ENCODE measurements at places on chromosomes 1 and 21.

GRCh38 chr1:58802640-58803399 lies 19.0 kb upstream of the JUN start:
- DNase-seq = no peak

DNA sequence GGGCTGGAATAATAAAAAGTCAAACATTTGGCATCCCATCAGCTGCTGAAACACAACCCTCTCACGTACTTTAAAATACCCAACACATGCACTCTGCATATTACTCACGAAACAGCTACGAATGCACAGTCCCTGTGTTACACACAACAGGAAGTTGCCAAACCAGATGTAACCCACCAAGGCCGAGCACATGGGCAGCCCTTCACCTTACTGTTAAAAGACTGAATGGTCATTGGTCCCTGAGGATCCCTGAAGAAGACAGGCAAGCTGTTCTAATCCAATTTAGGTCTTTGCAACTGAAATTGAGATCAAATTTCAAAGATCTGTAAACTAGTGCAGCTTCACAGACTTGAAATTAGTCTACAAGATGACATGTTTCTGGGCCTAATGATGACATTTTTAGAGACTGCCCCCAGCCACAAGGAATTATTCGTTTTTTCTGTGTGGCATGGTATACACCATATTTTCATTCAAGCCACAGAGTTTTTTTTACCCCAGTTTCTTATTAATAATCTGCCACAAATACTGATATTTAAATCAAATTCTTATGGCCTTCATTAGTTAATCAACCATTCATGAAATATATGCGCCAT lies 25.6 kb upstream of the IER5 start:
- no peak for DNase-seq

GRCh38 chr1:68624233-68624632 lies 127.4 kb upstream of the DEPDC1 start:
- no peak for DNase-seq

DNA sequence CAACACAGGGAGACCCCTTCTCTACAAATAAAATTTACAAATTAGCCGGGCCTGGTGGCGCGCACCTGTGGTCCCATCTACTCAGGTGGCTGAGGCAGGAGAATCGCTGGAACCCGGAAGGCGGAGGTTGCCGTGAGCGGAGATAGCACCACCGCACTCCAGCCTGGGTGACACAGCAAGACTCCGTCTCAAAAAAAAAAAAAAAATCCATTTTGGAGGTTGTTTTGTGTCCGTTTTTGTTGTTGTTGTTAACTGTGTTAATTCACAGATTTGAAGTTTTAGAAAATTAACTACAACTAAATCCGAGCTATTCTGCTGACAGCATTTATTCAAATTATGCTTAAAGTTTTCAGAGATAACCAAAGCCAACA lies 618 bp downstream of the CLCC1 start:
- DNase-seq = no peak

DNA sequence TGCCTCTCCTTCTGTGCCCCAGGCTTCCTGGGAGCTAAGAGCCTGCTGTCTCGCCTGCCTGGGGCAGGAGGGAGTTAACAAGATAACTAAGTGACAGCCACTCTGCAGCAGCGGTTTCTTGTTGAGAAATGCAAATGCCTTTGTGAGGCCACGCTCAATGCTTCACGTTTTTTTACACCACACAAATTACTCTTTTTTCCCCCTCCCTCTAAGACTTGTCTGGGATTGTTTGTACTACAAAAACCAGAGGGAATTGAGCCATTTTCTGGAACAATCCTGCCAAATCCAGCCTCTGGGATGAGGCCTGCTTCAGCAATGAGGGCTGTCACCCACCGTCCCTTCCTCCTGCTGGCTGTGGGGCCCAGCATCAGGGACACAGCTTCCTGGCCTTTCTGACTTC lies 119.6 kb downstream of the ACTL8 start:
- no peak for DNase-seq

DNA sequence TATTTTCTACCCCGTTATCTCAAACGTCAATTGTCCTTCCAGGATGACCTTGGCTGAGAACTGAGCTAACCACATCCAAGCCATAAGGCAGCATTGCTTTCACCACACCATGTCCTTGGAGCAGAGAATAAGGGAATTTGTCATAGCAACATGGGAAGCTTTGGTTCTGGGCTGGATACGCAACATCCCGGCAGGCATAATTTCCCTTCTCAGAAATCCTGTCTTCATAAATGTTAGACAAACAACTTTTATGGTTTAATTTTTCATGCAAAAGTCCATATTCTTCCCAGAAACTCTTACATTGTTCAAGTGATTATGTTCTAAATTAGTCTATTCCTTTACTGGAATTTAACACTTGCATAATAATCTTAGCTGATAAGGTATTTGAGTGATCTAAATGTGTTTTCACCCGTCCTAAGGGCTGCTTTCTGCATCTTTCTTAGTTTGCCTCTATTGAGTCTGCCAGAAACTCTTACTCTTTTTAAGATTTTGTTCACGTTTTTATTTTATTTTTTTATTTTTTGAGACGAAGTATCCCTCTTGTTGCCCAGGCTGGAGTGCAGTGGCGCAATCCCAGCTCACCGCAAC lies 51.8 kb downstream of the KCNJ15 start:
- no peak for DNase-seq

DNA sequence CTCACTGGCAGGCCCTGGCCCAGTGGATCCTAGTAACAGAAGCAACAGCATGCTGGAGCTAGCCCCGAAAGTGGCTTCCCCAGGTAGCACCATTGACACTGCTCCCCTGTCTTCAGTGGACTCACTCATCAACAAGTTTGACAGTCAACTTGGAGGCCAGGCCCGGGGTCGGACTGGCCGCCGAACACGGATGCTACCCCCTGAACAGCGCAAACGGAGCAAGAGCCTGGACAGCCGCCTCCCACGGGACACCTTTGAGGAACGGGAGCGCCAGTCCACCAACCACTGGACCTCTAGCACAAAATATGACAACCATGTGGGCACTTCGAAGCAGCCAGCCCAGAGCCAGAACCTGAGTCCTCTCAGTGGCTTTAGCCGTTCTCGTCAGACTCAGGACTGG lies 7.7 kb downstream of the CGN start:
- DNase-seq = no peak

- no peak for DNase-seq
These were observed 43.8 kb upstream of the ERO1B start for GRCh38 chr1:236325567-236325966.

GRCh38 chr1:87956072-87956471 lies 627.4 kb downstream of the LMO4 start:
- DNase-seq = no peak

DNA sequence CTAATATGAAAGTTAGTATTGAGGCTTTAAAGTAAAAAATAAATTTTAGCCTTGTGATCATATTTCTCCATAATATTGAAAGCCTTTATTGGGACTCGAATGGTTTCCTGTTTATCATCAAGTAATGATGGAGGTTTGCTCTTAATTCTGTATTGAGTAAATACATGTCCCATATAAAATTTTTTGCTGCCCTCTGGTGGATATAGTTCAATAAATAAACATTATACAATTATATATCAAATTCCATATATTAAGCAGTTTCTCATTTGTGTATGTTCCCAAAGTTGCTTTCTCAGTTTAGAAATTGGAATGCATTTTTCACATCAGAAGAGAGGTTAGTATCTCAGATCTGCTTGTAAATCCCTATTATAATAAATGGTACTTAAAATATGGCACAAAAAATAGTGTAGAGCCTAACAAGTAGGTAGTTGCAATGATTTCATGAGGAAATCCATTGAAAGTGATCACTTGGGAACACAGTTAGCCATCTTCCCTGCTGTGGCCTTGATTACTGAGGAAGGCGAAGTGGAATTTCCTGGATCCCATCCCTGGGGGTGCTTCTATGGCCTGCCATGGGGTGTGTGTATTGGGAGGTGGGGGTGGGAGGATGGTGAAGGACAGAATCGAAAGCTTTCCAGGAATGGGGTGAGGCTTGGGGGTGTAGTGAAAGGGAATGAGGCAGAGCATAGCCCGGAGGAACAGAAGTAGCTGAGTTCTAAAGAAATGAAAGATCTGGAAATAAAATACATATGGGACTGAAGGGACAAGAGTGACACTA lies 84.1 kb upstream of the C21orf91 start:
- DNase-seq = no peak

GRCh38 chr1:189693140-189693539 lies 784.5 kb downstream of the BRINP3 start:
- no peak for DNase-seq

DNA sequence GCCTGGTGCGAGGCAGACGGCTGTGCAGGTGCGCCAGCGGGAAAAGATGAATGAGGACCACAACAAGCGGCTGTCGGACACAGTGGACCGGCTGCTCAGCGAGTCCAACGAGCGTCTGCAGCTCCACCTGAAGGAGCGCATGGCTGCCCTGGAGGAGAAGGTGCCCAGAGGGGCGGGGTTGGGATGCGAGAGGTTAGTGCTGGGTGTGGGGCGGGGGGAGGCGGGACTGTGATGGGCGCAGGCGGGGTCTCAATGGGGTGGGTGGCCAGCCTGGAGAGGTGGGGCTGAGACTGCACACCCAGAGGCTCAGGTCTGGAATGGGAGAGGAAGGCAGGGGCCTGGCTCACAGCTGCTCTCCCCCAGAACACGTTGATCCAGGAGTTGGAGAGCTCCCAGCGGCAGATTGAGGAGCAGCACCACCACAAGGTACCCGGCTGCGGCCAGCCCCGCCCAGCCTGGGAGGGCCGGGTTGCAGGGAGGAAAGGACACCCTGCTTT lies 22.3 kb downstream of the PPFIA4 start:
- DNase-seq = no peak

GRCh38 chr1:242813490-242814091 lies 289.1 kb upstream of the PLD5 start:
- no peak for DNase-seq

GRCh38 chr1:118246646-118247045 lies 61.6 kb upstream of the SPAG17 start:
- no peak for DNase-seq

DNA sequence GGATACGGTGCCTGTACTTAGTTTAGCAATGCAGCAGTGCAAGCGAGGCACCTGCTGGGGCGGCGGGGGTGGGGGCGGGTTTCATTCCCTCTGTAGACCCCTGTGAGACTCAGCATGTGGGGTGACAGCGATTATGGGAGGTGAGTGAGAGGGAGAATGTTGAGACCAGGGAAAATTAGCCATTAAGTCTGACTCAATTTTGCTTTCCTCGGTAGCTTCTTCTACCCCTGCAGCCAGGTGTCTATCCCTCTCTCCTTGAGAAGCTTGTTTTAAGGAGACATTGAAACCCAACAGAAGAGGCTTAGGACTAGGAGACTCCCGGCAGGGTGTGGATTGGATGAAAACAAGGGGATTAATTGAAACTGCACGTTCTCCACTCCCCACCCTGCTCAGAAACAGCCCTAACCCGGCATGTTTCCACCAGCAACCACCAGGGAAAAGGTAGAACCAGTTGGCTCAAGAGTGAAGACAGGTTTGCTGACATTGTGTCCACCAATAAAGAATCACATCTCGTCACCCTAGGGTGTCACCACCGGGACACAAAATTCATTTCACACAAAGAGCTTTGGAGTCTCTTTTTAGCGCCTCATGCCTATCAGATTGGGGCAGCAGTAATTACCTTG lies 20.6 kb upstream of the ATF3 start:
- DNase-seq = no peak

- no peak for DNase-seq
These were observed 211.1 kb downstream of the CAMTA1 start for GRCh38 chr1:6996371-6996770.

- no peak for DNase-seq
These were observed 17.2 kb upstream of the STX12 start for GRCh38 chr1:27755865-27756264.

- DNase-seq = no peak
These were observed 37.0 kb downstream of the SERBP1 start for GRCh38 chr1:67393240-67393639.

- no peak for DNase-seq
These were observed 20.7 kb upstream of the PADI1 start for GRCh38 chr1:17184161-17184665.

DNA sequence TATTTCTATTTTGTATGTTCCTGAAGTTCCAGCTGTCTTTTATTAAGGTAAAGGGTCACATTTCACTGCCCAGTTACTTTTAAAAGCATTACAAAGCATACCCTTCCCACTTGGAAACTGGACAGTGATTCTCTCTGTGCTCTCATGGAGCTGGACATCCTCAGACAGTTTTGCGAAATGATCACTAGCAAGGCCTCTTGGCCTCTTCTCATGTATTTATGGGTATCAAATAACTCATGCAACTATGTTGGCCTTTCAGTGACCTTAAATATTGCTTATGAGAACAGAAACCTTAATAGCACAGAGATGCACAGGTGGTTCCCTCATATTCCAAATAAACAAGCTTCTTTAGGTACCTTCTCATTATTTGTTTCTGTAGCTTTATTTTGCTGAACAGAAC lies 7.9 kb upstream of the AMPD1 start:
- no peak for DNase-seq

- no peak for DNase-seq
These were observed 1.7 kb upstream of the EPS8L3 start for GRCh38 chr1:109765483-109765815.

DNA sequence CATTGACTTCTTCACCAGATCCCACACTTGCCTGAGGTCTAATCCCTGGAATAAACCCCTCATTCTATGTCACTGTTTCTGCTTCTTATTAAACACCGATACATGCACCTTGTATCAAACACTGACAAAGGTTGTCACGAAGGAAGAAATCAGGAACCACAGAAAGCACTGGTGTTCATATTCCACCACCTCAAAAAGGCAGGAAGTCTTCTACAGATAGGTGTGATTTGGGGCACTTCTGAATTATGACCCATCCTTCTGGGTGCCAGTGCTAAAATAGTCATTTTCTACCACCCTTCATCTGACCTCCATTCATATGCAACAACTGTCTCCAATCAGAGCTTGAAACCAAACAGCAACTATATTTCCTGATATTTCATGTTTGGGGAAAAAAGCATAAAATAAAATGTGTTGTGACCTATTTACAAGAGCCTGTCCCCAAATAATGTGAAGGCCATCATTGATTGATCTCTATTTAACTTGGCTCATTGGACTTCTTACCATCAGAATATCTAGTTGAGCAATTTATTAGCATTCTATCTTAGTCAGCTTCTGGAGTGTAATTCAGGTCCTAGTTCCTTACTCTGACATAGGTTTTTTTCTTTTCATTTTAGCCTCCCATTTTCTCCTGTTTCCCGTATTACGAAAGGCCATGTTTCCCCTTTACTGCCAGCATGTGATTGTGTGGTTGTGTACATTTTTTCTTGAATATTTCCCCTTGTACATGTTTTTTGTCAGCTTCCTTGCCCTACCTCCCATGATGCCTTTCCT lies 43.1 kb downstream of the DUSP10 start:
- DNase-seq = no peak

- no peak for DNase-seq
These were observed 85.6 kb downstream of the NKAIN1 start for GRCh38 chr1:31154000-31154631.

GRCh38 chr1:20339811-20340457 lies 49.3 kb downstream of the VWA5B1 start:
- DNase-seq = no peak

- DNase-seq = no peak
These were observed 4.8 kb downstream of the PSMD4 start for GRCh38 chr1:151259351-151259750.
